ENCODE measurements at places on chromosomes 1 and 21. TPM values are rescaled to one million over a fixed set of nuclear protein-coding genes. Genes with fewer than 3 reads are reported as not detected.

GRCh38 chr1:47388891-47389238, 27.2 kb upstream of the FOXE3 start:
- peak; percentile 25 for DNase-seq

DNAH14 gene
- polyA plus RNA-seq = not detected

GRCh38 chr21:21813289-21813688, 815.1 kb downstream of the NCAM2 start:
- no peak for DNase-seq

DNA sequence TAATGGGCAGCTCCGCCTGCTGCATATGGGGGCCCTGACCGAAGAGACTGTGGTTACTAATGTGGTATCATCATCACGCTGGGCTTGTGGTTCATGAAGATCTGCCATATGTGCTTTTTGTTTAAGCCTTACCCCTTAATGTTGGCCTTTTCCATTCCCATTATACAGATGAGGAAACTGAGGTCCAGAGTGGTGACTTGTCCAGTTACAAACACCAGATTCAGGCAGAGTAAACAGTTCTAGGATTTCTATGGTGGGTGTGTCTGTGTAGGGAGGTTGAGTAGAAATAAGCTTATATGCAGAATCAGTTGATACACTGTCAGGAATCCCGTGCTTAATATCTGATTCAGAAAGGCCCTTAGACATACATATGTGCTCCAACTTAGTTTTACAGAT, 691 bp downstream of the UTP11 start:
- no peak for DNase-seq

DNA sequence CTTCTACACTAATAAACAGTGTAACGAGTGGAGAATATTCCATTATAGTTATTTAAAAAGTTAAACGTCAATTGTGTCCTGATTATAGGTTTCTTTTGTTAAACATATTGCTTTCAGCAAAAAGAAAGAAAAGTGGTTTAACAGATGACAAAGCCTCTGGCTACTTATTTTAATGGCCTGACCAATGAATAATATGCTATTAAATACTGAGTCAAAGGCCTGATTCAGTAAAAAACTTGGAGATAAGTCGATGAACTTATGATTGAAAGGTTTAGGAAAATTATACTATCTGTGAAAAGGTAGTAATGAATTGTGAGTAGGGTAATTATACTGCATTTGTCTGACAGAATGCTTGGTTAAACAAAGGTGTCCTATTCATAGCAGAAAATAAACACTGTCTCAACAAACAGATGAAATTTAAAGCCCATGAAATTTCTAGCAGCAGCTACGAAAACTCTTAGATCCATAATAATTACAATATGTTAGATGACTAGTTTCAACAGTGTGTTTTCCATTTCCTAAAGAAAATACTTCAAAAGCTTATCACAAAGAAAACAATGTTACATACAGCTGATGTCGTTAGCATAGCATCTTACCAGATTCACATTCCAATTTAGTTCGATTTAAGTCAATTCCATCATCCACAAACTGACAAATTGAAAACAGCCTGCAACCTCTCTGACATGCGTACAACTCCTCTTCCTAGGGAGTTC, 6.2 kb downstream of the TMEM59 start:
- DNase-seq = no peak

SERPINC1 gene
- polyA plus RNA-seq = not detected

DNA sequence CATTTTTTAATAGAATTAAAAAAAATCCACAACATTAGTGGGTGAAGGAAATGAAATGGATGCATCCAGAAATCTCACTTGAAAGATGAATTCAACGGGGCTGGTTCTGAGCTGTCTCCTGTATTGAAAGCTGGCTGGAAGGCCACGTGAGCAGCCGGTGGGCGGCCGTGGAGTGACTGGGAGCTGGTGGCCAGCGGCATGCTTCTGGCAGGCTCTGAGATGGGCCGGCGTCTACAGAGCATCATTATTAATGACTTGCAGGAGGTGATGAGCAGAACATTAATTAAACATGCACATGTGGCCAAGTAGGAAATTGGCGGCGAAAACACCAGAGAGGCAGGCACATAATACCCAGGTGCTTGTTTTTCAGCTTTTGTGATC, 115.6 kb upstream of the LMO4 start:
- DNase-seq = no peak

DNA sequence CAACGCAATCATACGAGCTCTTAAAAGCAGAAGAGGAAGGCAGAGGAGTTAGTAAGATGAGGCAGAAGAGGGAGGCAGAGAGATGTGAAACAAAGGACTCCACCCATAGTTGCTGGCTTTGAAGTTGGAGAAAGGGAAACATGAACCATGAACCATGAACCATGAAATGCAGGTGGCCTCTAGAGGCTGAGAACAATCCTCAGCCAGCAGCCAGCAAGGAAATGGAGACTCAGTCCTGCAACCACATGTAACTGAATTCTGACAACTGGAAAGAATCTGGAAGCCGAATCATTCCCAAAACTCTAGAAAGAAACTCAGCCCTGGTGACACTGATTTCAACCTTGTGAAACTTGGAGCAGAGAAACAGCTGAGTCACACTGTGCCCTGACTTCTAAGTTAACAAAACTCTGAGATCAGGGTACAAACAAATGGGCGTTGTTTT, 10.1 kb downstream of the DIPK1A start:
- peak; percentile 53 for DNase-seq

S100A12 gene
- 1,275 TPM for polyA plus RNA-seq

- no peak for DNase-seq
Measured at GRCh38 chr1:198265073-198265661, 108.4 kb downstream of the NEK7 start.

- no peak for DNase-seq
Measured at GRCh38 chr1:64403331-64403730, 66.6 kb upstream of the CACHD1 start.

CDA gene
- polyA plus RNA-seq = 217 TPM

DNA sequence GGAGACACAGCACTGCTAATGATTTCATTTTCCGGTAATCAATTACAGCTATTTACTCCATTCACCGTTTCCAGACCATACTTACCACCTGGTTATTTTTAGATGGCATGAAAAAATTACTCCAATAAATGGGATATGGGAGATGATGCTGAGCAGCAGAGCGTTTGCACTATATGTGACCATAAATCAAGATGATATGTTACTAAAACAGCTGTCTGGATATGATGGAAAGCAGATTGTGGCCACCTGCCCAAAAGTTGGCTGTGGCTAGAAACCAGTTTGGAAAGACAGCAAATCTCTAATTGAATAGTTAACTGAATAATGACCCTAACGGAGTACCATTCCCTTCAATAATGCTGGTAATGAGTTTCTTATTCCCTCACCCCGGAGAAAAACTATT, 22.5 kb upstream of the KCTD3 start:
- DNase-seq = no peak

CDK11B gene
- polyA plus RNA-seq = 2.5 TPM

GRCh38 chr1:218633238-218633988, 288.3 kb downstream of the TGFB2 start:
- DNase-seq = no peak

DNA sequence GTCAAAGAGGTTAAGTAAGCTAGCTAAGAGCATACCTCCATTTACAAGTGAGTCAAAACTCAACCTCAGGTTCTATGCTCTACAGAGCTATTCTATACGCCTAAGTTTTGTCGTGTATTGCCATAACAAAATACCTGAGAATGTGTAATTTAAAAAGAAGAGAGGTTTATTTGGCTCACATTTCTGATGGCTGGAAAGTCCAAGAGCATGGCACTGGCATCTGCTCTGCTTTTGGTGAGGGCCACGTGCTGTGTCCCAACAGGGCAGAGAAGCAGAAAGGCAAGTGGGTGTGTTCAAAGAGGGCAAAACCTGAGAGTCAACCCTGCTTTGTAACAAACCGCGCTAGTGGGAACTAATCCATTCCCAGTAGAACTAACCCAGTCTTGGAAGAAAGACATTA, 60.9 kb upstream of the POU2F1 start:
- no peak for DNase-seq

- DNase-seq = no peak
Measured at GRCh38 chr1:60502506-60502905, 428.9 kb upstream of the C1orf87 start.

TMPRSS3 gene
- polyA plus RNA-seq = not detected

GRCh38 chr1:215156232-215156631, 73.7 kb downstream of the KCNK2 start:
- DNase-seq = no peak

GRCh38 chr1:92425617-92426016, 61.1 kb downstream of the GFI1 start:
- DNase-seq = no peak

OVAAL gene
- polyA plus RNA-seq = not detected

DNA sequence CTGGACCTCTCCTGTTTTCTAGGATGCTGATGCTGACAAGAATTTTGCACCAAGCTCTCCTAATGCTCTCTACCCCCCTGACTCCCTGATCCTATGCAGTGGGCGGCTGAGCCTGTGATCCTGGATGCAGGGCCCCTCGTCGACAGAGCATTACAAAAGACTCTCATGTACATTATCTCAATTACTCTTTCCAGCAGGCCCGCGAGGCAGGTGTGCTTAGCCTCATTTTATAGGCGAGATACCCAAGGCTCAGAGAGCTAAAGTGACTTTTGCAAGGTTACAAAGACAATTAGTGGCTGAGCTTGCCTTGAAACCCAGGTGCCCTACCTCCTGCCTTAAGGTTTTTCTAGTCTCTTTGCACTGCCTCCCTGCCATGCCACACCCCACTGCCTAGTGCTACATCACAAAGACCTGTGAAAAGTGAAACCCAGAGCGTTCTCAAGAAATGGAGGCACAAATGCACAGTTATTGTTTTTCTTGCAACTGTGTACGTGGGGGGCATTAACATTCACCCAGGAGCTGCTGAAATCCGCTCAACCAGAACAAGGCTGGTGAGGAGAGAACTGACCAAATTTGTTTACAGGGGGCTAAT, 10.0 kb upstream of the C8A start:
- DNase-seq = no peak

DNA sequence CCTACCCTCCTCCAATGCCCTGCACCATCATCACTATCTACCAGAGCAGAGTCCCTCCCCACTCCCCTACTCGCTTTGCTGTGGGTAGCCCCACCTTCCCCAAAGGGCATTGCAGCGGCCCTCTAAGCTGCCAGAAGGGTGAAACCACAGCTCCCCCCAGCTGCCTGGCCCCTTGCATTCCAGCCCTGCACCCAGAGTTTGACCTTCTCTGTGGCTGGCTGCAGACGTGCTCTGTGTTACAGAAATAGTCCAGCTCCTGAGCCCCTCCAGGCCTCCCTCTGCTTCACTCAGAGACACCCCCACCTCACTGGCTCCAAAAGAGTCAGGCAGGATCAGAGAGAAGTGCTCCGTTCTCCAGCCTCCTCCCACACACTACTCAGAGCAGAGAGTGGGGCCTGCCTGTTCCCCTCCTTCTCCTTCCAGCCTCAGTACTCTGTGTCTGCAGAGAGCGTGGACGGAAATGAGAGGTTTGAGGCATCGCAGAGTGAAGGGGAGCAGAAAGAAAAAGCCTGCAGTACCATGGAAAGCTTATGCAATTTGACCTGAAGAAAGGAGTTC, 63.2 kb downstream of the PLEKHA6 start:
- no peak for DNase-seq

- no peak for DNase-seq
Measured at GRCh38 chr1:208194944-208195343, 49.2 kb downstream of the PLXNA2 start.

DNA sequence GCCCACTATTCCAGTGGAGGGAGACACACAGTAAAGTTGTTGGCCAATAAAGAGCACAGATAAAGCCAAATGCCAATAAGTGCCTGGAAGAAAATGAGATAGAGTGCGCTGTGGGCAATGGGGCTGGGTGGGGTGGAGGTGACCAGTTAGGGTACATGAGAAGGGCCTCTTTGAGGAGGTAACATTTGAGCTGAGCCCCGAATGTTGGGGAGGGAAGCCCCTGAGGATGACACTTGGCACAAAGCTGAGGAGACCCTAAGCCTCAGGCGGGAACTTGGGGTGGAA, 979 bp downstream of the S100A9 start:
- DNase-seq = no peak

- DNase-seq = no peak
Measured at GRCh38 chr1:165564561-165564960, 20.8 kb downstream of the LRRC52 start.

- DNase-seq = no peak
Measured at GRCh38 chr1:209305221-209305954, 278.1 kb upstream of the CAMK1G start.

DNA sequence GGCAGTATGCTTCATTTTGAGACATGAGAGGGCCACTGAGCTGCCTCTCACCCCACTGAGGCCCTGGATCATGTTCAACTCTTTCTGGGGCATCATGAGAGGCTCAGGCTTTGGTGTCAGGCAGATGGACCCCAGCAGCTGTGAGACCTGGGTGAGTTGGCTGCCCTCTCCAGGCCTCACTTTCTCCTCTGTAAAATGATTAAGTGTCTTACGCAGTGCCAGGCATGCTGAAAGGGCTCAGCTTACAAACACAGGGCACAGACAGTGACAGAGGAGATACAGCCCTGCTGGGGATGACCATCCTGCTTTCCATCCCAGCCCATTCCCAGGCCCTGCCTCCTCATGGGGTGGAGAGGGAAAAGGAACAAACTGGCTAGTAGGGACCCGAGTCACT, 387.4 kb downstream of the MATN1 start:
- DNase-seq = no peak

- no peak for DNase-seq
Measured at GRCh38 chr1:55781944-55782482, 566.8 kb upstream of the USP24 start.

- DNase-seq = no peak
Measured at GRCh38 chr1:10682449-10683309, 113.8 kb downstream of the CASZ1 start.

GRCh38 chr1:183806675-183807074, 1.8 kb downstream of the RGL1 start:
- no peak for DNase-seq

PODN gene
- not detected for polyA plus RNA-seq

KRTAP19-3 gene
- not detected for polyA plus RNA-seq

KCNK2 gene
- polyA plus RNA-seq = not detected

DNA sequence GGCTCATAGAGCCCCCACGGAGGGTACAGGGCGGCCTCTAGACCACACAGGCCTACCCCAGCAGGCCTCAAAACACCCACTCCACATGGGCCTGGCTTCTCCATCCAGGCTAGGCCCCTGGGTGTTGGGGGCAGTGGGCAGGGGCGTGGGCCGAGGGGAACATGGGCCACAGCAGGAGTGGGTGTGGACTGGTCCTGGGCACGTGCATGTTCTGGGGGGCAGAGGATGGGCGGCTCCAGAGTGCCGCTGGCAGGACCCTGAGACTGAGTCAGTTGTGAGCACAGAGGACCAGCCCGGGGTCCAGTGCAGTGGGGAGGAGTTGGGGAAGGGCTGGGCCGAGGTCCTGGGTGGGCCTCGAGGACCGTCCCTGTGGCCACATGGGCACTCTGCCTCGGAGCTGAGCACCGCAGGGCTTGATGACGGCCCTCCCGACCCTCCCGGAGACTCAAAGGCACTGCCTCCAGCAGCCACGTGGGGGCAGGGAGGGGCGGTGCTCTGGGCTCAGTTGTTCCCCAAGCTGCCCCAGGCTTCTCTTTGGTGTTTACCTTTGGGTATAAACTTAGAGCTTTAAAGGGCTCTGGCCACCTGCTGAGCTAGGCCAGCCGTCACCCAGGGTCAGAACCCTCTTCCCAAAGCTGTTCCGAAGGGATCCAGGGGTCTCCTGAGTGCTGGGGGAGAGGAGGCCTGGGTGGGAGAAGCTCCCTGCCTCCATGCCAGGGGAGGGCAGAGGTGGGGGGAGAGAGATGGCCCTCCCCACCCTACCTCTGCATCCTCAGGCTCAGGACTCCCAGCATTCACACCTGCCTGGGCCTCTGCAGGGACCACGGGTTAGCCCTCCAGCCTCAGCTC, 79.9 kb downstream of the MORN1 start:
- peak; percentile 44 for DNase-seq

- DNase-seq = peak; percentile 27
Measured at GRCh38 chr1:109113590-109114341, at the start of gene ELAPOR1. TSS of gene ELAPOR1 (plus strand) at chr1:109114115. CDS start at chr1:109114184, 69 bp downstream.
